ENCODE measurements at places on chromosomes 4 and X.

- no peak for DNase-seq
Measured at GRCh38 chrX:24215272-24215671, 65.7 kb downstream of the ZFX start.

- no peak for DNase-seq
Measured at GRCh38 chr4:42359711-42360110, 37.6 kb upstream of the SHISA3 start.

DNA sequence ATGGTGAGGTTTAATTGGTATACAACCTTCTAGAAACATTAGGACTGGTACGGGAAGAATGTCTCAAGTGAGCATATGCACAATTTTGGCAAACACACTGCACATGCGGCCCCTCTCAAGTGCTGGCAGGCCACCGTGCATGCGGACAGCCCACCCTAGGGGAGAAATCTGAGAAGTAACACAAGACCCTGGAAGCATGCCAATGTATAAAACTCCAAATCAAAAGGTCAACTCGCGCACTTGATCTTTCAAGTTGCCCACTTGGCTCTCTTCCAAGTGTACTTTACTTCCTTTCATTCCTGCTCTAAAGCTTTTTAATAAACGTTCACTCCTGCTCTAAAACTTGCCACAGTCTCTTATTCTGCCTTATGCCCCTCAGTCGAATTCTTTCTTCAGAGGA, 488.3 kb downstream of the CFAP47 start:
- DNase-seq: no peak

- no peak for DNase-seq
Measured at GRCh38 chr4:186954509-186954908, 230.9 kb upstream of the FAT1 start.

DNA sequence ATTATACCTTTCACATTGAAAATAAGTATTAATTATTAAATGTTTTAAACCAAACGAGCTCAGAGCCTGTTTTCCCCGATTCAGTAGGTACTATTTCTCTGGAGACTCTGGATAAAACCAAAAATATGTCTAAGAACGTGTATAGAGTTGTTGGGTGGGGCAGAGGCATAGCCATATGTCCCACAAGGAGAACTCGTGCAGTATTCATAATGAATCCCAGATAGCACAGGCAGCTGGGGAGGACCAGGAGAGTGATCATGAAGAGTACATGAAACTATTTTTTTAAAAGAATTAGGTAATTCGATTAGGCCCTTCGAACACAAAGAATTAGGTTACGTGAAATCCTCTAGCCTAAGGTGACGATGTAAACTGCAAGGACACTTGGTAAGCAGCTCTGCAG, 76.1 kb downstream of the CLDN22 start:
- no peak for DNase-seq

GRCh38 chr4:121464854-121465253, 84.0 kb upstream of the QRFPR start:
- DNase-seq: no peak

GRCh38 chrX:129347291-129347690, 176.0 kb downstream of the SMARCA1 start:
- no peak for DNase-seq

GRCh38 chr4:139763672-139764071, 98.1 kb downstream of the MGST2 start:
- DNase-seq: no peak

DNA sequence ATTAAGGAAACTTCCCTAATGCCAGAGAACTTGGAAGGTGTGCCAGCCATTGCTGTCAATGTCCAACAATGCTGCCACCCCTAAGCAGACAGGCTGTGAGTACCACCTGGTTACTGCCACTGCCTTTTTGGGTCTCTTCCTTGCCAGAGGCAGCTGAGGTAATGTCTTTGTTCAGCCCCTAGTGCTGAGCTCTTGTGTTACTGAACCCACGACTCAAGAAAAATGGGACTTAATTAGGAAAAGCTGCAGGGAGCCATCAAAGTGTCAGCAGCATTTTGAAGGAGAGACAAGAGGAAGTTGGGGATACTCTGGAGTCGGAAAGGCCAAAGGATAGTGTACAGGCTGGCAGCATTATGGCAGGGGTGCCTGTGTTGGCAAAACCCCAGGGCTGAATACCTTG, 283.7 kb downstream of the AFF2 start:
- DNase-seq: no peak

- no peak for DNase-seq
Measured at GRCh38 chrX:152988536-152989291, 5.2 kb downstream of the PNMA5 start.

- DNase-seq: no peak
Measured at GRCh38 chr4:163693776-163694175, 199.3 kb downstream of the TMA16 start.

DNA sequence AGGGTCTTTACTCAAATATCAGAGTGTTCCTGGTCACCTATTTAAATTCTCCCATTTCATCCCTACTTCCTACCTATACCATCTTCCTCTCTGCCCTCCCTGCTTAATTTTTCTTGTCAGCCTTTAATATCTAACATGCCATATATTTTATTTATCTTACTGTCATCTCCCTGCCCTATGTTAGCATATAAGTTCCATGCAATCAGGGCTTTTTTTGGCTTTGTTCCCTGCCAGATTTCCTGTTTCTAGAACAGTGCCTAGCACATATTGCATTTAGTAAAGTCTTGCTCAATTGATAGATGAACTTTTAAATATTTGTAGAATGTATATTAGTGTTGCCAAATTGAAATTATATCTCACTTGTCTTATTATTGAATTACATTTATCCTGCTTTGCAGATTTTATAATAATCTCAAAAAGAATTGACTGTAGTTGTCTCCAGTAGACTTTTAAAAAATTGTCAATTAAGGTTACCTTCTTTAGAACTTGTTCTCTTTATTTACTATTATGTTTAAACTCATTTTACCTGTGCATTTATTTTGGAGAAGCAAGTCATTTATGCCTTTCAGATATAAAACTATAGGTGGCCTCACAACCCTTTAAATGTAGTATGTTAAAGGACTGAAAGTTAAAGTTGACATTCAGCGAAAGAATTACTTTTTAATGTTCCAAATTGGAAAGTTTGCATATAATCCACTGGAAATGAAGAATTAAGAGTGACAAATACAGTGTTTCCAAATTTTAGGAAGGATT, 108.2 kb upstream of the BMPR1B start:
- no peak for DNase-seq

- DNase-seq: no peak
Measured at GRCh38 chr4:24057915-24058559, 168.2 kb upstream of the PPARGC1A start.

GRCh38 chrX:153723351-153724251, 586 bp downstream of the BCAP31 start:
- no peak for DNase-seq

GRCh38 chrX:41802958-41803357, 79.0 kb downstream of the GPR82 start:
- DNase-seq: no peak

DNA sequence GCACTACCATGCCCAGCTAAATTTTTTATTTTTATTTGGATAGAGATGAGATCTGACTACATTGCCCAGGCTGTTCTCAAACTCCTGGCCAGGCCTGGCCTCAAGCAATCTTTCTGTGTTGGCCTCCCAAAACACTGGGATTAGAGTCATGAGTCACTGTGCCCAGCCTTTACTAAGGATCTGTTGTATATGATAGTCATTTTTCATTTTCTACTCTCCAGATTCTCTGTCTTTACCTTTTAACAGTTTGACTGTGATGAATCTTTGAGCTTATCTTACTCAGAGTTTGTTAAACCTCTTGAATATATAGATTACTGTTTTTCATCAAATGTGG, 161.8 kb downstream of the FNIP2 start:
- no peak for DNase-seq

DNA sequence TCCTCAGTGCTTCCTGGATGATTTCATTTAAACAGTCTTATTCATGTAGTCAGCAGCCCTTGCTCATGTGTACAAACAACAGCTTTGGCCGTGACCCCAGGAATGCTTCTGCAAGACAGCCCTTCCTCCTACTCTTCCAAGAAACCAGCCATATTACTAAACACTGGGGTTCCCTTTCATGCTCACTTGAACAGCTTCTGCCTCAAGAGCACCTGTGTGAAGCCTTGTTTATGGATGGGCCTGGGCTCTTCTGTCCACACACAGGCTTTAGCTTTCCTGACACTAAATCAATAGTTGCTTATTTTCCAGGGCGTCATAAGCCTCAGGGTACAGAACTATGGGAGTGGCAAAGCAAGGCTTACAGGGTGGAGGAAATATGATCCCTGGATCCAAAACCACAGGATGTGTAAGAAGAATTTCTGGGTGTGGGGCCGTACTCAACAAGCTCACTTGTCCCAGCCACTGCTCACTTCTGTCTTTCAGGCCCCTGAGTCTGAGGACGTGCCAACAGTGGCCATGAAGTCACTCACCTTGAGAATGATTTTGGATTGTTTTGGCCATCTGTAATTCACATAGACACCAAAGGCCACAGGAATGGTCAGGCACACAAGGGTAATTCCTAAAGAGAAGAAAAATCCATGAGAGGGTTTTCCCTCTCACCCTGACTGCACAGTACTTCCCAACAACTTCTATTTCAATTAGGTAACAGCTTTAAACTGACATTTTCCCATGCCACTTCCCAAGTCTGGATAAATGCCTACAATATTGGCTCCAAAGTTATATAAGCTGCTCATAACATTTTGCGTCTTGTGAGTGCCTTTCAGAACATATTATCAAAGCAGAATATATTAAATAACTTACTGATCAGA, 17.7 kb downstream of the SLC10A6 start:
- no peak for DNase-seq

- no peak for DNase-seq
Measured at GRCh38 chr4:157080605-157081004, 4.7 kb downstream of the GLRB start.

DNA sequence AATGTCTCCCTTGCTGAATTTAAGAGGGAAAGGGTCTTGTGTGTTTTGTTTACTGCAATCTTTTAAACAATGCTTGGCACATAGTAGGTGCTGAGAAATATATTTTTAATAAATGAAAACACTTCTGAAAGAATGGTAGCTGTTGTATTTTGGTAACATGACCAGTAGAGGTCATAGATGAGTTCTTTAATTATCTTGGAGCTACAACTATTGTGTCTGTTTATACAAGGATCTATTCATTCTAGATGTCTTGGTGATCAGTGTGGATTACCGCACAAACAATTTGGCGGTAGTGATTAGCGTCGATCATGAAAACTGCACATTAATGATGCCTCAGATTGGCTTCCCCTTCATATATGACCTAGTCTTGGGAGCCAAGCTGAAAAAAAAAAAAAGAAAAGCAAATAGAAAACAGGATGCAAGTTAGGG, 21.4 kb upstream of the SCRG1 start:
- no peak for DNase-seq

GRCh38 chrX:27008486-27008885, 454.7 kb downstream of the PPP4R3C start:
- no peak for DNase-seq

DNA sequence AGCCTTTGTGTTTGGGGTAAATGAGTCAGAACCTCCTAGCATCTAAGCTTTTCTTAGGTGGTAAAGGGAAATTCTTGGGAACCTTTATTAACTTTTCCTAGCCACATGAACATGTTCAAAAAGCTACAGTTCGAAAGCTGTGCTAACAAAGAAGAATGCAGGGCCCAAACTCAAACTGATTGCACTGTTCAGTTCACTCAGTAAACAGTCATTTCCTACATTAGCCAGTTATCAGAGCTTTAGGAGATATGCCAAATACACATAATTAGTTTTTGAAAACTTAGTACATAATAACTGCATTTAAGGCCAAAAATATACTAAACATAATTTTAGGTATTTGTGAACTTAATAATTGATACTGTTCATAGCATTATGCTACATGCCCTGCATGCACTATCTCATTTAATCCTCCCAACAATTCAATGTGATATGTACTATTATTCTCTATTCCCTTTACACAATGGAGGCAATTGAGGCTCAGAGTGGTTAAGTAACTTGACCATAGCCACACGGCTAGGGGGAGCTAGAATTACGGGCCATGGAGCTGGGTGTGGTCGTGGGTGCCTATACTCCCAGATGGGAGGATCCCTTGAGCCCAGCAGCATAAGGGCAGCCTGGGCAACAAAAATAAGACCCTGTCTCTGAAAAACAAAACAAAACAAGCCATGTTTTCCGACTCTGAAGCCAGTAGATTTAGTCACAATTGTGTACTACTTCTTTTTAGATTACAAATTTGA, 43.9 kb upstream of the PDGFRA start:
- DNase-seq: no peak

DNA sequence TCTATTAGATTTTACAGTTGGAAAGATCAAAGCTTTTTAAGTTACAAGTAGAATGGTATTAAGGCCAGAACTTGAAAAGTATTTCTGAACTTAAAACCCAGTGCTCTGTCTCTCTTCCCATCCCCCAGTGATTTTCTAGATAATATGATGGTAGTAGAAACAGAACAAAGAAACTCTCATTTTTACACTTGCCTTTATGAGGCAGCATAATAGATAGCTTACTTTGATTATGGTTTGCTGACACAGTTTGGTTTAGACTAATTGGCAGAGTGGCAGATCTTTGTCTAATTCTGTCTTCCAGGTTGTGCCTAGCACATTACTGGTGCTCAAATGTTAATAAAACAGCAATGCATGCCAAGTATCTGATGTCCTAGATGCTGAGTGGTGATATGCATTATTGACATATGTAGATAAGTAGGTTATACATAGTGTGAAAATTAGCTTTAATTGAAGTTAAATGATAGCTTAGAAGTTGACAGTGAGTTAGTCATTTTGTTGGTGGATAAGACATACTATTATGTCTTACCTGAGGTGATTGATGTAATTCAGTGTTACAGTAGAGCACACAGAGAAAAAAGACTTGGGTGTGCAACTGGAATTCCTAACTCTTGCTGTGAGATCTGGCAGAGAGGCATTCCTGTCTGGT, 4.3 kb upstream of the RAPGEF2 start:
- no peak for DNase-seq

- DNase-seq: no peak
Measured at GRCh38 chrX:106987488-106987887, 12.5 kb downstream of the MORC4 start.

- no peak for DNase-seq
Measured at GRCh38 chr4:68175562-68176155, 46.0 kb upstream of the TMPRSS11F start.

DNA sequence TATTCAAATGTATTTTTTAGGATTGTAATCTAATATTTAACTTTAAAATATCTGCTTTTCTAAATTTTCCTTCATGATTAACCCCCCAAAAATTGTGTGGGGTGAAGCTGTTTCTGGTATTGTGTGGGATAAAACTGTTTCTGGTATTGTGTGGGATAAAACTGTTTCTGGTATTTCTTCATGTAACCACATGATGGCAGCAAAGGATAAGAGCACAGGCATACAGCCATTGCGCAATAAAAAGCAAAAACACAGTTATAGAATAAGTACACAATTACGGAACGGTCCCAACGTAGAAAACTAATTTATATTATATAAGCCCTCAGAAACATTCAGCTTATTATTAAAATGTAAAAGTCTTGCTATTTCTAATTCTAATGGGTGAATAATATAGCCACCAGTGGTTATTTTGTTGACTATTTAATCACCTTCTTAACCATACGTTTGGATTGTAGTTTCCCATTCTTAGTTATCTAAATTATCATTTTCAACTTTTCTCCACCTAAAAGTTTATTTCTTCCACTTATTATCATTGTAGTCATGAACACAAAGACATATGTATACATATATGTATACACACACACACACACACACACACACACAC, 333.9 kb upstream of the FSTL5 start:
- no peak for DNase-seq

GRCh38 chrX:112874175-112874574, 33.5 kb upstream of the AMOT start:
- no peak for DNase-seq
